WERI-Rb-1 (cell line): ENCODE measurements at places on chromosomes 2 and 18.

DNA sequence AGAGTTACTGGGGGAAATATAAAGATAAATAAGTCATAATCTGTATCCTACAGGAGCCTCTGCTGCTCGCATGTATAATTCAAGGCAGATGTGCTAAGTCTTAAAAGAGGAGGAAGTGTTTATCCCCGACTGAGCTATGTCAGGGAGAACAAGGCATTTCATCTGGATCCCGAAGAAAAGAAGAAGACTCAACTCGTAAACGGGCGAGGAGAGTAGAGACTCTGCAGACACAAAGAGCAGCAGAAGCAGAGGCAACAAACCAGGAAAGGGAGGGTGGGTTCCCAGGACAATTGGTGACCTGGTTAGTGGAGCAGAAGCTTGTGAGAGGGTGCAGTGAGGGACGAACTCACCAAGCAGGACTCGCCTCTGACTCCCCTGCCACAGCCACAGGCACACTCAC is 368.6 kb downstream of the EIPR1 start:
- no peak for DNase-seq

DNA sequence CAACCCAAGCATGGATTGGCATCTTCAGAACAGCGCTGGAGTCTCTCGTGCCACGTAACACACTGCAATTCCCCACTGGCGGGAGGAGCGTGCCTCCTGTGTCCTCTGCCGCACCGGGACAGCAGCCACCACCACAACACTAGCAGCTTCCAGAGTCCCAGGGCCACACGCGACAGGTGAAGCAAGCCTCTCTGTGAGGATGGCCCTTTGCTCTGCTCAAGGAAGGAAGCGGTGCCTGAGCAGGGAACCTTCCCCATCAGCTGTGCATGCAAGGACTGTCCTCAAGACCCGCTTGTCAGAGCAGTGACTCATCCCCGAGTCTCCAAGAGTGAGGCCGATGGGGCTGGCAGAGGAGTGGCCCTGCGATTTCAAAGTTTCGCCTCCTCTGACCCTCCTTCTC is 44.0 kb downstream of the TTC32 start:
- no peak for DNase-seq

DNA sequence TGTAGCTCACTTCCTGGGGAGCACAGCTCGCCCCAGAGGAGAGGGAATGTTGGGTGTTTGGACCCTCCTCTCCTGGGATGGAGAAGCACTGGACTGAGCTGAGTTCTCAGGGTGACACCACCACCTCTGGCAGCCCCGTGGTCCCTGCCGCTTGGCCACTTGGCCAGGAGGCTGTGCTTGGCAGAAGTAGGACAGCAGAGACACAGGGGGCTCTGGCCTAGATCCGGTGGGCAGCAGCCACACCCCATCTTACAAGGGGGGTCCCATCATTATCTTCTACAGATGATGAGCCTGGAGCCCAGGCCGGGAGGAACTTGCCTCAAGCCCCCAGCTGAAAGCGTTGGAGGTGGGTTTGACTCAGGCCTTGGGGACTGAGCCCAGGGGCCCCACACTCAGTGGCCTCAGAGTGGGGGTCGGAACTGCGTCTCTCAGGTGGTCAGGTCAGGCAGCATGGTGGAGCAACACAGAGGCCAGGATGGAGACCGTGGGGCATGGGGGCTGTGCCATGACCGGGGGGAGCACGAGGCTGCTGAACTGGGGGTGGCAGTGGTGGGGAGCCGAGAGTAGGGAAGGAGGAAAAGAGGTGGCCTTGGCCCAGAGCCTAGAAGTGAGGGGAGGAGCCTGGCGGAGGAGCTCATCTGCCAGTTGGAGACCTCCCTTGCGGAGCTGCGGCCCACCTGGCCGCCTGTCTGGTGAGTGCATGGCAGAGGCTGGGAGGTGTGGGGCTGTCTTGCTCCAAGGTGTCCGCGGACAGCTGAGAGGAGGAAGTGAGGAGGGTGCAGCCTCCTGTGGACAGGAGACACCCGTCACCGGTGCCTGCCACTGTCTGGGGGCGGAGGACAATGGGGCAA is 63.6 kb upstream of the HDAC4 start:
- DNase-seq = no peak

- DNase-seq = no peak
Observed at GRCh38 chr2:227876300-227876801, 4.9 kb downstream of the DAW1 start.

DNA sequence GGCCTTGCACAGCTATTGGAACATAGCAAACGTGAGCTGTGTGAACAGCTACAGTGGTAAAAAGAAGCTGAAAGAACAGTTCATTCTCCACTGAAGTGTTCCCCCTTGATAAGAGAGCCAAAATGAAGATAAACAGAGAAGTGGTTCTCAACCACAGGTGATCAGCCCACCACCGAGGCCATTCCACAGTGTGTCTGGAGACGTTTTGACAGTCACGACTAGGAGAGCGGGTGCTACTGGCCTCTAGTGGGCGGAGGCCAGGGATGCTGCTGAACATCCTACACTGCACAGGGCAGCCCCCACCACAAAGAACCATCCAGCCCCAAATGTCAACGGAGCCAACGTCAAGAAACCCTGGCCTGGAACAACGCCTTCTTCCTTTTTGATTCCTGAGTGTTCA is 38.4 kb downstream of the ADCY3 start:
- peak; percentile 37 for DNase-seq

GRCh38 chr2:160381425-160381951 is 112.1 kb downstream of the RBMS1 start:
- DNase-seq = no peak

DNA sequence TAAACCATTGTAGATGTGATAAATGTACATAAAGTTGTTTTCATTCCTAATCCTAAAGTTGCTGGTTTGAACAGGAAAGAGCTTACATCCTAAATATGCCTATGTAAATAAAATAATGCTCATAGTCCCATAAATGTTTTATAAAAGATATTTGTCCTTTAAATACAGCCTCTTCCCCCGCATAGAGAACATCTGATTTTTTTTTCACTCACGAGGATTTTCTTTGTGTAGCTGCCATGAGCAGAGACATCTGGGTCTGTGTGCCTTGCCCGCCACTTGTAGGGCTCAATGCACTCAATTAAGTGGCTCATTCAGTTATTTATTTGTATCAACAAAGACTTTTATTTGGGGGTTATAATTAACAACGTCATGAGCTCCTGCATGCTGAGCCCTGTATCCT is 72.8 kb downstream of the SOWAHC start:
- no peak for DNase-seq
